ENCODE measurements at places on chromosomes 11 and 22. TPM values are rescaled to one million over a fixed set of nuclear protein-coding genes. Genes with fewer than 3 reads are reported as not detected.

PGM2L1 gene
- 10.3 TPM for total RNA-seq

PRR14L gene
- 29.1 TPM for total RNA-seq

KCTD14 gene
- 3.7 TPM for total RNA-seq

OR52E2 gene
- total RNA-seq: not detected

RIMBP3B gene
- total RNA-seq: 0.22 TPM

C11orf42 gene
- not detected for total RNA-seq

OSBP2 gene
- 1.4 TPM for total RNA-seq

ACCS gene
- 13.0 TPM for total RNA-seq

KCNK4 gene
- total RNA-seq: 0.11 TPM

ANKRD42 gene
- 12.5 TPM for total RNA-seq

OR10D3 gene
- total RNA-seq: under 0.01 TPM

PRG3 gene
- total RNA-seq: not detected

C22orf31 gene
- total RNA-seq: not detected

PDGFB gene
- total RNA-seq: 0.32 TPM

OR5P2 gene
- not detected for total RNA-seq

KCNC1 gene
- total RNA-seq: not detected

PTPN5 gene
- total RNA-seq: not detected

INPP5J gene
- not detected for total RNA-seq

GRAP2 gene
- total RNA-seq: not detected

THOC5 gene
- total RNA-seq: 53.4 TPM

AP5B1 gene
- total RNA-seq: 11.8 TPM

IL17REL gene
- not detected for total RNA-seq

BATF2 gene
- total RNA-seq: 1.4 TPM

LGR4 gene
- total RNA-seq: 29.5 TPM

MUC15 gene
- not detected for total RNA-seq
